ENCODE measurements at places on chromosomes 4 and X.

GRCh38 chrX:31894152-31894551 is 822.3 kb upstream of the FTHL17 start:
- DNase-seq, result no peak

GRCh38 chr4:107689912-107690587 is 30.0 kb downstream of the PAPSS1 start:
- no peak for DNase-seq

DNA sequence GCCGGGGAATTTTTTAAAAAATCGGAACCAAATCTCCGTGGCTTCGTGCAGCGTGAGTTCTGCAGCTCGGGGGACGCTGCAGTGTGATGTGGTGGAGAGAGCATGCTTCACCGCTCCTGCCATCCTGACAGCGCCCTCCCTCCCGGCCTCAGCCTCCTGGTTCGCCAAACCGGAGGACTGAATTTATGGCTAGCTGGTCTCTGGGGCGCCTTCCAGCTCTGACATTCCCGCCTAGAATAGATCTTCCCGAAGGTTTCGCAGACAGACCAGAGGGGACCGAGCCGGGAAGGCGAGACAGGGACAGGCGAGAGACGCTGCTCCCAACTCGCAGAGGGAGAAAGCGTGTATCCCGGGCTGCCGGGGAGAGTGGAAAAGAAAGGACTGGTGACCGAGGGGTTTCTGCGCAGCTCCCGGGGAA is 25.9 kb downstream of the HOPX start:
- no peak for DNase-seq

DNA sequence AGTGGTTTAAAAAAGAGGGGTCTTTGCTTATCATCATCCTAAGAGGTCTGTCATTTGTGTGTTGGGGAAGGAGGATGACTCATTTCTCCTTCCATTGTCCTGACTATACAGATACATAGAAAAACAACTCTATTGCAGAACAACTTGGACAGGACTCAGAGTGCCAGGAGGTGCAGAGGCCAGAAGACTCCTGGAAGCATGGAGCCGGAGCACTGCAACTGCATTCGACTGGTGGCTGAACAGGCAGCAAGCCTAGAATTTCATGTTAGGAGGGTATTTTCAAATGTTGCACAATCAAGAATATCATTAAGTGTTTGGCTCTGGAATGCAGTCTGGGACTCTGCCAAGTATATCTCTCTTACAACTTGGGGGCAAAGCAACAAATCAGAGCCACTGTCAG is 35.0 kb upstream of the MAML3 start:
- DNase-seq, result no peak

DNA sequence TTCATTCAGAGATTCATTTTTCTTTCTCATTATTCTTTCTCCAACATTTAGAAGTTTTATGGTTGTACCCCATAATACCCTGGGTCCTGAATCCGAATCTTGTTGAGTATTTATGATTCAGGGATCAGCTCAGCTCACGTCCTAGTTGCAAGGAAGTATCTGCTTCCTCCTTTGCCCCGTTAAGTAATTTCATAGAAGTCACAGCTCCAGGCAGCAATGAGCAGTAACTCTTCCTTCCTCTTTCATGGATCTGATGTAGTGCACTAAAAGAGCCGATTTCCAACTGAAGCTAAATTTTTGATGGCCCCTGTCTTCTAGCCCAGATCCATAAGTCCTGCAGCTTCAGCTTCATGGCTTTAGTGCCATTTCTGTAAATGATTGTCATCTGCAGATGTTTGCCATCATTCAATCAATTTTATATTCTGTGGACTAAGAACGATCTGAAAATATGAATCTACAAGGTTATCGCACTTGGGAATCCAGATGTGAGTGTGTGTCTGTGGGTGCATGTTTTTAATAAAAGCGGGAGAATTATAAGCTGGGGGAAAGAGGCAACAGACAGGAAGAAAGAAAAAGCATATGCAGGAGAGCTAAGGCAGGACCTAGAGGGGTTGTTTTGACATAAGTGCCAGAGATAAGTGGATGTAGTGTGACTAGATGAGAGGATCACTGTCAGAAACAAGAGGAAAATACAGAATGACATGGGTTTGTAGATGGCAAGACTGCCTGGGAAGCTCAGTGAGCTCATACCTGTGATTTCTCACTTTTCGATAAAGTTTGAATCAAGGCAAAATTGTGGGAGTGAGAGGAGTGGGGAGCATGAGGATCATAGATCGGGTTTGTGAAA is 17.5 kb downstream of the VEGFD start:
- no peak for DNase-seq

DNA sequence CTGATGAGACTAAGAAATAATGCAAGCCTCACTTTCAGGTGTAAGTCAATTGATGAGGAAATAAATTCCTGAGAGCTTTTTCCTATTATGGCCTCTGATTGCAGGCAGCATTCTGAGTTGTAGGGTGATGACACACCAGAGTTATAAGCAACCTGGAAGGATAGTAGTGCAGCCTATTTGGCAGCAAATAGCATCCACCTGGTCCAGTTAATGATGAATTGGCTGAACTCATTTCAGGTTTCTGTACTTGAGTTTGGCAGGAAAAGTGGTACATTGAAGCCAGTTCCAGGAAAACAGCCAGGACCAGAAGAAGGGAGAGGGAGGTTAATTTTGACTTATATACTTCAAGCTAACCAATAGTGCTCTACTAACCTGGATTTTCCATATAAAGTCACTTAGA is 316.8 kb downstream of the NAF1 start:
- no peak for DNase-seq

DNA sequence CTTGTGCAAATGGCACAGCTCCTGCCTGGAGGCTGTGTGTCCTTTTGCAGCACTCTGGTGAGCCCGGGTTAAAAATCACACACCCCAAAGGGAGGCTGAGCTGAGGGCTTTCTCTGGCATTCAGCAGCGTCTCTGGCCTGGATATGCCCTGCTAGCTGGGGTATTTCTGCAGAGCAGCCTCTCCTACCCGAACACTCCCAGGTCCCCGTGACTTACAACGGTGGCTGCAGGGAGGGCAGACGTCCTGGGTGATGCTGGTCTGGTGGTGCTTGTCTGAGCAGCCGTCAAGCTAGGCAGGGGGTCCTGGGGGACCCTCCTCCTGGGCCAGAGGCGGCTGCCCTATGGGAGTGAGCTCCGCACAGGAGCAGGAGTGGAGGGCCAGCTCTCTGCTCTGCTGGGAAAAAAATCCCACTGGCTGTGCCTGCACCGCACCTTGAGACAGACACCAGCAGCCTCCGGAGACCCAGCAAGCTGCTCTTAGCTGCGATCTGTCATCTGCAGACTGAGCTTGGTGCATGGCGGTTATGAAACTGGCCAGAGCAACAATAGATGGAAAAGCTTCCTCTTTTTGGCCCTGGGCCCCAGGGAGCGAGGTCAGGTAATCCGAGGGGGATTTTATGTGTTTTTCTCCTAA is 41.3 kb upstream of the ASMTL start:
- DNase-seq, result peak; percentile 62

DNA sequence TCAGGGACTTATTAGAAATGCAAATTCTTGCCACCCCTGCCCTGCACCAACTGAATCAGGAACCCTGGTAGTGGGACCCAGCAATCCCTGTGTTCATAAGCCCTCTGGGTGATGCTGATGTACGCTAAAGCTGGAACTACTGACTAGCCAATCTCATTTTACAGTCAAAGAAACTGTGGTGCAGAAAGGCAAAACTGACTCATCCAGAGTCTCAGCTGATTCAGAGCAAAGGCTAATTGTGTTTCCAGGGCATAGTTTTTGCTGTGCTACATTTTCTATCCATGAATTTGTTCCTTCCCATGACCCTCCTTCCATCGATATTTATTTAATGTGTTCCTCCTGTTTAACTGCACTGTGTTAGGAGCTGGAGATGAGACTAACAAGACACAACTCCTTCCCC is 207.5 kb downstream of the REPS2 start:
- DNase-seq, result no peak

- no peak for DNase-seq
These were observed 10.7 kb upstream of the PDHA1 start for GRCh38 chrX:19332983-19333382.

GRCh38 chr4:3377557-3377956 is 64.2 kb upstream of the HGFAC start:
- no peak for DNase-seq
